ENCODE measurements at places on chromosomes 5 and 9.
A peak's percentile ranks its signal among the peaks of the same experiment; 100 is the strongest.

GRCh38 chr9:115997923-115998322, 155.7 kb upstream of the PAPPA start:
- DNase-seq: no peak

- no peak for DNase-seq
Observed at GRCh38 chr5:127802477-127802865, 99.3 kb downstream of the CCDC192 start.

DNA sequence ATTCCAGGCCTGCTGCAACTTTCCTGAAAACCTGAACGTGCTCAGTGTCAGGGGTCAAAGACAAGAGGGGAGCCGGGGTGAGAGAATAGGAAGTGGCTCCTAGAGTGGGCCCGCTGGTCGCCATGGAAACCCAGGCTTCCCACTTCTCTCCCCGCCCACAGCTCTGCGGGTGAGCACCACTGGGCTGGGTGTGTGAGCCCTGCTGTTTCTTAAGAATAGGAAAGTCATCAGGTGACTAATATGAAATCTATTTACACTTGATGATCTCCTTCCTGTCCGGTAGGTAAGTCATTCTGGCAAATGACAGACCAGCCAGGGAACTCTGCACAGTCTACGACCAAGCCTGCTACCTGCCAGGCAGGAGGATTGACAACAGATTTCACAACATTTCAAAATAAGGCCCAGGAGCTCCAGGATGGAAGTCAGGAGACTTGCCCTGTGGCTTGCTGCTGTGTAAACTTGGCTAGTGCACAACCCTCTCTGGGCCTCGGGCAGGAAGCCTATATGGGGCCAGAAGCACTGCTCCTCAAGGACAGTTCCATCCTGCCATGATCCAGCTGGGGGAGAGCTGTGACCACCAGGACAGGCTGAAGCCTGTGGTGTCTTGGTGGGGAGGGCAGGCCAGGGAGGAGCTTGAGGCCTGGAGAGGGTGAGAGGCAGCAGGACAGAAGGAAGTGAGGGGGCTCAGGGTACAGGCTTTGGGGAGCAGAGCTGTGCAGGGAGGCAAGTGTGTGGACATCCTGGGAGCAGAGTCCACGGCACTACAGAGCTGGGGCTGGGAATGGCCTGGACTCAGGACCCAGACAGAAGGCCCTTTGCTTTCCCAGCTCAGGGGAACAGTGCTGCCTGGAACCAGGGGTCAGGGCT, 60.6 kb downstream of the SHB start:
- peak; percentile 15 for DNase-seq

DNA sequence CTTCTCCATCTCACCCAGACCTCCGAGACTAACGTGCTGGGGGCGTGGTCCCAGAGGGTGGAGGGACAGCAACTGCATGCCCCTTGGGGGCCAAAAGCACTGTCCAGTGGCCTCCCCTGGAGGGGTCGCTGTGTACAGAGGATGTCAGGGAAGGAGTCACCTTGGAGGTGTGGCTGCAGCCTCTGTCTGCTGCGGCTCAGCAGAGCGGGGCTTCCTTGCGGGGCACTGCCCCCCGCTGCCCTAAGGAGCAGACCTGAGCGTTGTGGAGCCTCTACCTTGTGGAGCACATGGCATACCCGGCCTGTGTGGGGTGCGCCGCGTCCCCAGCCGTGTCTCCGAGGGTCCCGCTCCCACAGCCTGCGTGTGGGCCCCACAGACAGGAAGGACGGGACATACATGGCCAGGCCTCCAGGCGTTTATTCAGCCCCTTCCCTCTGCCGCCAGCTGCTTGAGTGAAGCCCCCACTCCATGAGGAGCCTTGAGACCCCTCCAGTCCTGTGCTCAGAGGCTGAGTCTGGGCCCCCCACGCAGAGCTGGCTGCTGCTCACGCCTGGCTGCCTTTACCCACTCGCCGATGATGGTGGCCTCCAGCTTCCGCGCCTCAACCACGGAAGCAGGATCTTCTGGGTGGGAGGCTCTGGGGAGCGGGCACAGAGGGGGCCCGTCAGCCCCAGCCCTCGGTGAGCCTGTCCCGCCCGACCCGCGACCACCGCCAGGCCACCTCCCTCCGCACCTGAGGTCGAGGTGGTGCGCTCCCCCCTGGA, 4.2 kb downstream of the DPP7 start:
- DNase-seq: no peak

DNA sequence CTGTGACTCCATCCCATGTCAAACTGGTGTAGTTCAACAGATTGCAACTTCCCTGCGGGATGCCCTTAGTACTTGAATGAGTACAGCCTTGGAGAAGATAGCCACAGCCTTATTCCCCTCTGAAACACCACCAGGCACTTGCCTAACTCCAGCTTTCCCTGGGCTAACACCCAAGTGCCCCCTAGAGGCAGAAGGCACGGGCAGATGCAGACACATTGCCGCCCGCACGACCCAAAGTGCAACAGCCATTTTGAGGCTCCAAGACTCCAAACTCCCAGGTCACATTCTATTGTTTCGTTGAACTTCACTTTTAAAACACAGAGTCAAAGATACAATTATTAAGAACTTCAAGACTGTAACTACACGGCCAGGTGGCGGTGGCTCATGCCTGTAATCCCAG, 163.6 kb upstream of the CDH6 start:
- DNase-seq: no peak

DNA sequence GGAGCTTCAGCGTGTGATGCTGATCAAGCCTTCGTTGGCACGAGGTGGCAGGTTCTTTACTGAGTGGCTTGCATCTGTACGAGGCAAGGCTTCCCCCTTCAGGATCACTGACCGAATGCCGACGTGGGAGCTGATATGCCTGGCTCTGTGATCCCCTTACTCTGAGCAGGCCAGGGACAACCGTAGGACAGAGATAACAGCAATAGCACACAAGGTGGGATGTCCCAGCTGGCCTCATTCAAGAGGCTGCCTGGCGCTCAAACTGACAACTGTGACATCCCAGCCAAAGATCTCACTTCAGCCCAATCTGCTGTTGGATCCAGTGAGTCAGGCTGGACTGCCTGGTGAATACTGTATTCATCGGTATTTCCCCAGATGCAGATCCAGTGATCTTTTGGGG, 199.4 kb upstream of the PANK3 start:
- no peak for DNase-seq

DNA sequence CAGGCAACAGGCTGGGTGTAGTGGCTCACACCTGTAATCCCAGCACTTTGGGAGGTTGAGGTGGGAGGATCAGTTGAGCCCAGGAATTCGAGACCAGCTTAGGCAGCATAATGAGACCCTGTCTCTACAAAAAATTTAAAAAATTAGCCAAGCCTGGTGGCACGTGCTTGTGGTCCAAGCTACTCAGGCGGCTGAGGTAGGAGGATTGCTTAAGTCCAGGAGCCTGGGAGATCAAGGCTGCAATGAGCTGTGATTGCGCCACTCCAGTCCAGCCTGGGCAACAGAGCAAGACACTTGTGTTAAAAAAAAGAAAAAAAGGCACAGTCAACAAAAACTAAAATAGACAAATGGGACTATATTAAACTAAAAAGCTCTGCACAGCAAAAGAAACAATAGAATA, 29.3 kb downstream of the ATP6V0E1 start:
- DNase-seq: no peak

DNA sequence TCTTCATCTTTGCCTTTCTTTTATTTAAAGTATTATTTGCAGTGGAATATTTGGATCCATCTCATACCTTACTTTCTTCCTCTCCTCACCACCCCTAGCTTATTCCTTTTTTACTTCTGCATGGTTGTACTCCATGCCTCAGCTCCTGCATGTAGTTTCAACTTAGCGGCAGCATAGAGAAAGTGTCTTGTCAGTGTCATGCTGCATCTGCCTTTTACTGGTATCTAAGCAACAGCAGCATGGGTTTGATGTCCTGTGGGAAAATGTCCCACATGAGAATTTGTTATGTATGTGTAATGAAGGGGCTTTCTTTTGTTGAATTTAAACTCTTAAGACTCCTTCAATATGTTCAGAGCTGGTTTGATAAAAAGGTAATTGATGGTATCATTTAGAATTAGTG, 20.6 kb downstream of the TCERG1 start:
- no peak for DNase-seq

DNA sequence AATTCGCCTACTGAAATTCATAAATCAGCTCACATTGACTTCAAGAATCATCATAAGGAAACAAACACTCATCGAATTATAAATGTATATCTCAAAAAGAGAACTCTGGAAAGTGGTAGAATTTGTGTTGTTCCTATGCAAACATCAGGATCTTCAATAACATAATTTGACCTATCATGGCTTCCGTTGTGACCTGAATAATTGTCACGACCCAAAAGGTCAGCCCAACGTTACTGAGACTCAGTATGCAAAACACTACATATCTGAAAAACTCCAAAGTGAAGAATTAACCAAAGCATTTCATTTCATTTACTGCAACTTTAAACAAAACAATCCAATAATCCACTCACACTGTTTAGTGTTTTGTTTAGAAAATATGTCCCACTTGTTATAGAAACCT, 1.2 kb downstream of the RAPGEF6 start:
- DNase-seq: no peak

- DNase-seq: no peak
Observed at GRCh38 chr9:90458485-90458884, 184.1 kb downstream of the DIRAS2 start.

- DNase-seq: no peak
Observed at GRCh38 chr9:134776080-134776796, 104.4 kb upstream of the FCN2 start.

Measured in stimulated activated CD4-positive, alpha-beta T cell treated with anti-CD3 and anti-CD28 coated beads, TNF-alpha, amount 100 ng/mL, for 4 hours (primary cell).